Islet precursor cell (in vitro differentiated cells): ENCODE measurements at places on chromosomes 7 and 10.

DNA sequence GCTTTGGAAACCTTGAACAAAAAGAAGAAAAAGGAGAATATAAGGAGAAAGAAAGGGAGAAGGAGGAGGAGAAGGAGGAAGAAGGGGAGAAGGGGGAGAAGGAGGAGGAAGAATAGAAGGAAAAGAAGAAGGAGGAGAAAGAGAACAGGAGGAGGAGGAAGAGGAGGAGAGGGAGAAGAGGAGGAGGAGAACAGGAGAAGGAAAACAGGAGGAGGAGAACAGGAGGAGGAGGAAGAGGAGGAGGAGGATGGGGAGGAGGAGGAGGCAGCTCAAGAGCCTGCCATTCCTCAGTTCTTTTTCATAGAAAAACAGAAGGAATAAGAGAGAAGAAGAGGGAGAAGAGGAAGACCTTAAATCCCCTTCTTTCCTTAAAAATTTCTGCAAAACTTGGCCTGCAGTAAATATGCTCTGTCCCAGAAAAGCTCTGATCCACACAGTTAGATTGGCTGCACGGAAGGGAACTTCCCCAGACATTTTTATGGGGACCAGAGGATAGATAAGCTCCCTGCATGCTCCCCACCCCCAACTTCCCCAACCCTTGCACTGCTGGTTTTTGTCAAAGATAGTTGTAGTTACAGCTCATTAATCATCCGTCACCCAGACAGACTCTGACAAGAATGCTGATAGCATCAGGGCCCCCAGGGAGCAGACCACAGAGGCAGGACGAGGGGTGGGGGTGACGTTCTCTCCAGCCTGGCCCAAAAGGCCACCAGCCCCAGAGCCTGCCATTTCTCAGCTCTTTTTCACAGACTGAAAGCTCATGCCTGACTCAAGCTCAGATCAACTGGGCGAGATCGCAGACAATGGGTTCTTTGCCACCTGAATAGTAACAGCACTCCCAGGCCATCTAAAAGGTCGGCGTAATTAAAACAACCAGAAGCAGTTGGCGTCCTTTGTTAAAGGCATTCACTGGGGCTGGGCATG lies 34.5 kb upstream of the LYZL1 start:
- DNase-seq = peak; percentile 100

- peak; percentile 43 for DNase-seq
These were observed 159.1 kb downstream of the UBE2H start for GRCh38 chr7:129793506-129794310.

GRCh38 chr7:90404777-90405176 lies 1.5 kb downstream of the CLDN12 start:
- DNase-seq = no peak

- peak; percentile 77 for DNase-seq
These were observed 24.3 kb upstream of the CPA2 start for GRCh38 chr7:130242198-130243014.

DNA sequence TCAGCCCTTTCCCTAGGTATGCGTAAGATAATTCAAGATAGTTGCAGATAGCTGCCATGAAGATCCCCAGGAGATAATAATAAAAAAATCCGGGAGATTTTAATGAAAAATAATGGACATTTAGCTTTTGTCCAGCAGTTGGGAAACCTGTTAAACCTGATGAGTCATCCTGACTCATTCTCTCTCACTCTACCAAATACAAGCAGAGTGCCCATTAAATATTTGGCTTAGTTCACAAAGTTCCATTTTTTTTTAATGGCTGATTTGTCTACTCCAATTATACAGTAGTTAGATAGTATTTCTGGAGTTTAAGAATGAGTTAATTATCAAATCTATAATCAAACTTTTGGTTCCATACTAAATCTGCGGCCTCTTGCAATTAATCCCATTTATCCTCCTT lies 2.1 kb upstream of the SHTN1 start:
- DNase-seq = no peak

DNA sequence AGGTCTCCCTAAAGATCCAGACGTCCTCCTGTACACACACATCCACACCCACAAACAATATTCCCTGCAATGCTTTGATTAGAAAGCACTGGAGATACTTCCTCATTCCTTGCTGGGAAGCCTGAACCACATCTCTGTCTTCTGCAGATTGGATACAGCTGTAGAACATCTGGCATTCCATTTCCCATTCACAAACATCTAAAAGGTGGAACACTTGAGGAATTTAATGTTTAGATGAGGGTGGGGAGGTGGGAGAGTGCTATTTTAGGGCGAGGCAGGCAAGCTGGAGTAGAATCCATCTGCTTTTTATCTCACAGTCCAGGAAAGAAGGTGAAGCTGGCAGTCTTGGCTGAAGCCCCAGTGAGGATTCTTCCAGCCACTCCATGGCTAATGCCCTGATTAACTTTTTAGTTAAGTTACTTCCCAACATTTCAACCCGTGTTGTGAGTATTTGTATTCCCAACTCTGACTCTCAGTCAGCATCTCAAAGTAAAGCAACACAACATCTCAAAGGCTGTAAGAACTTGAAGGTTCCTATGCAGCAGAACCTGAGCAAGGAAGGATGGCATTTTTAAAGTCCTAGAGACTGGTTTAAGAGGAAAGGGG lies 46.1 kb downstream of the CYTH3 start:
- no peak for DNase-seq

DNA sequence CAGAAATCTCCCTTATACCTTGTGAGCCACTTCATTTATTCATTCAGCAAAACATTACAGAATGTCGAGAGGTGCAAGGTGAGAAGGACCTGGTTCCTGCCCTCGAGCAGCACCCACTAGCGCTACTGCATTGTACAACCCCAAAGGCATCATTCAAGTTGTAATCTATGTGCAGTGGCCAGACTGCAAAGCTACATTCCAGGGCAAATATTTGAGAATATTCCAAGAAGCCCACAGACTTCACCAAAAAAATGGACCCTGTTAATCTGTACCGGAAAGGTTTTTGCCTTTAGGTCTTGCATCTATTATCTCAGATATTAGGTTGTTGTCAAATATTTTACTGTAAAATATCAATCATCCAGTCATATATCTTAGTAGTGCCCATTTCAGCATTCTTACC lies 295.4 kb upstream of the FZD1 start:
- DNase-seq = no peak

DNA sequence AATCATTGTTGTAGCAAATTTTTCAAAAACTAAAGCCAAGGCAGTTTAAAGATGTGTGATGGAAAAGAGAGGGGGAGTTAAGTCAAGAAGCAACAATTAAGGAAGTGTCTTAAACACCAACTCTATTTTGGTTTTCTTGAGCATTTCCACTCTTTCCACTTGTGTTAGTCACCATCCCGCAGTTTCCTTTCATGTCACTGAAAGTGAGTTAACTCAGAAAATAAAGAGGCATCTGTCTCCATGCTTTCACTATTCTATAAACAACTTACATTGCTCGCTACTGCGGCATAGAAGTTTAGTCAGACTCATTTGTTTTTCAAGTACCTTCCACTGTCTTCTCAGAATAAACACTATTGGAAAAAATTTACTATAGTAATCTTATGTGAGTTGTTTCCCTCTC lies 284.9 kb upstream of the SEMA3D start:
- no peak for DNase-seq

DNA sequence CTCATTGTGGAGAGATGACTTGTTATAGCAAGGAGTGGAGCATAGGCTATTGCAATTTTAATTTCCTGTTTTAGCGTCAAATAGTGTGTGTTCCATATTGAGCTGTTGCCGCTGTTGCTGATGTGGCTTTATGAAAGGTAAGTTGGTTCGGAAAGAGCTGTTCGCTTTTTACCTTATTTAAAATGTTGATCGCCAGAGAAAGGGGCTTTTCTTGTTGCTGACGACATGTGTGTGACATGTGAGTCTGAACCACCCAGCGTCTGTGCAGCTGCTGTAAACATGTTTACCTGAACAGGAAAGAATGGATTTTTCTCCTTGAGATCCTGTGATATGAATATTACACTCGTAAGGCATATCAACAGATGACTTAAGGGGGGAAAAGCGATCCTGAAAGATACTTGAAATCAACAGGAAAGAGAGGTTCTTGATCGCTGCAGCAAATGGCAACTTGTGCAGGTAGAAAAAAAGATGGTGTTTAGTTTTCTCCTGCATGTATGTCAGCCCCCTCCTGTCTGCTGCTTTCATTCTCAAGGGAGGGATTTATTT lies 2.5 kb downstream of the ZEB1 start:
- no peak for DNase-seq

DNA sequence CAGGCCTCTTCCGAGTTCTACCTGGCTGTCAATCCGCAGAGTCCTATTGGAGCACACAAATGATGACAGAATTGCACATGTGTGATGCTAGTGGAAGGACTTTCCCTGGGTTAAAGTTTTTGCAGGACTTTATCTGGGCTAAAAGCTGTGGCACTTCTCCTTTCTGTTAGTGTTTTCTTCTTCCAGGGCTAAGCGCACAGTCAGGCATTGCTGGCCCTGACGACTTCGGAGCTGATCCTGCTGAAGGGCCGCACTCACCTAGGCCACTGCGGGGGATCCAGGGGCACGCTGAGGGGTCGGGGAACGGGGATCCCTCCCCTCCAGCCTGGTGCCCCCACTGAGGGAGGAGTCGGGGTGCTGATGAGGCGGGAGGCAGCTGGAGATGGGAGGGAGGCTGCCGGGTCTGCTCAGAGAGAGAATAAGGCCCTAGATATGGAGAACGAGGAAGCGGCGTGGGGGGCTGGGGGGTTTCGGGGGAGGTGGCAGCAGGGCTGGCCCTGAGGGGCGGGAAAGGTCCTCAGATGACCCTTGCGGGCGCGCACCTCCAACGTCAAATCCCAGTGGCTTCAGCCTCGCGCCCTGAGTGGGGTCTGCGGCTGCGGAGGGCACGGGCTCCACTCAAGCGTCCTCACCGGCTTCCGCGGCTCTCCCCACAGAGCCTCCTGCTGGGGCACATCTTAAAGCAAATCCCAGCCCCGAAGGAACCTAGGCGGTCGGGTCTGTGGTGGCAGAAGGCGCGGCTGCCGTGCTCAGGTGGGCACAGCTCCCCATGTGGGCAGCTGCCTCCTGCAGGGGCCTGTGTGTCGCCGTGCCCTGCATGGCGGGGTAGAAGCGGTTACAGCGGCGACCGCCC lies 30.9 kb downstream of the AGR3 start:
- no peak for DNase-seq

- no peak for DNase-seq
These were observed 88.4 kb upstream of the CDK6 start for GRCh38 chr7:92924800-92925199.
